GM18507 (cell line): ENCODE measurements at places on chromosomes 11 and 22.

GRCh38 chr11:92411431-92411830 lies 186.8 kb downstream of the FAT3 start:
- no peak for DNase-seq

DNA sequence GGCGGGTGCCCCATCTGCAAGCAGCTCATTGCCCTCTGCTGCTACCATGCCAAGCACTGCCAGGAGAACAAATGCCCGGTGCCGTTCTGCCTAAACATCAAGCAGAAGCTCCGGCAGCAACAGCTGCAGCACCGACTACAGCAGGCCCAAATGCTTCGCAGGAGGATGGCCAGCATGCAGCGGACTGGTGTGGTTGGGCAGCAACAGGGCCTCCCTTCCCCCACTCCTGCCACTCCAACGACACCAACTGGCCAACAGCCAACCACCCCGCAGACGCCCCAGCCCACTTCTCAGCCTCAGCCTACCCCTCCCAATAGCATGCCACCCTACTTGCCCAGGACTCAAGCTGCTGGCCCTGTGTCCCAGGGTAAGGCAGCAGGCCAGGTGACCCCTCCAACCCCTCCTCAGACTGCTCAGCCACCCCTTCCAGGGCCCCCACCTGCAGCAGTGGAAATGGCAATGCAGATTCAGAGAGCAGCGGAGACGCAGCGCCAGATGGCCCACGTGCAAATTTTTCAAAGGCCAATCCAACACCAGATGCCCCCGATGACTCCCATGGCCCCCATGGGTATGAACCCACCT lies 28.0 kb upstream of the L3MBTL2 start:
- no peak for DNase-seq

DNA sequence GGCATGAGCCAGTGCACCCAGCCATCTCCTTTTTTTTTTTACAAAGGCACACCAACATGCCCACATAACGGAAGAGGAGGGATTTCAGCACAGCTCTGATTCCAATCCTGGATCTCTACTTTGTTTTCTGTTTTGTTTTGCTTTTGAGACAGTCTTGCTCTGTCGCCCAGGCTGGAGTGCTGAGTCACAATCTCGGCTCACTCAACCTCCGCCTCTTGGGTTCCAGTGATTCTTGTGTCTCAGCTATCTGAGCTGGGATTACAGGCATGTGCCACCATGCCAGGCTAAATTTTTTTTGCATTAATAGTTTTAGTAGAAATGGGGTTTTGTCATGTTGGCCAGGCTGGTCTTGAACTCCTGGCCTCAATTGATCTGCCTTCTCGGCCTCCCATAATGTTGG lies 28.1 kb downstream of the VSTM5 start:
- no peak for DNase-seq

- no peak for DNase-seq
Observed at GRCh38 chr11:130892861-130893260, 23.4 kb downstream of the SNX19 start.

DNA sequence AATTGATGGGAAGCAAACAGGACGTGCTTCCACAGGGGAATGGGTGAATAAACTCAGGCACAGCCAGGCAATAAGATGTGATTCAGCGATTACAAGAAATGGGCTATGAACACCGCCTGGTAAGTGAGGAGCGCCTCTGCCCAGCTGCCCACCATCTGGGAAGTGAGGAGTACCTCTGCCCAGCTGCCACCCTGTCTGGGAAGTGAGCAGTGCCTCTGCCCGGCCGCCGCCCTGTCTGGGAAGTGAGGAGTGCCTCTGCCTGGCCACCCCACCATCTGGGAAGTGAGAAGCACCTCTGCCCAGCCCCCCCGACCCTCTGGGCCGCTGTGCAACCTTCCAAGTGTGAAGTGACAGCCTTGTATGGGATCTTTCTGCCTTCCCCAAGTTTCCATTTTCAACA lies 73.2 kb upstream of the PRR5 start:
- DNase-seq = no peak

DNA sequence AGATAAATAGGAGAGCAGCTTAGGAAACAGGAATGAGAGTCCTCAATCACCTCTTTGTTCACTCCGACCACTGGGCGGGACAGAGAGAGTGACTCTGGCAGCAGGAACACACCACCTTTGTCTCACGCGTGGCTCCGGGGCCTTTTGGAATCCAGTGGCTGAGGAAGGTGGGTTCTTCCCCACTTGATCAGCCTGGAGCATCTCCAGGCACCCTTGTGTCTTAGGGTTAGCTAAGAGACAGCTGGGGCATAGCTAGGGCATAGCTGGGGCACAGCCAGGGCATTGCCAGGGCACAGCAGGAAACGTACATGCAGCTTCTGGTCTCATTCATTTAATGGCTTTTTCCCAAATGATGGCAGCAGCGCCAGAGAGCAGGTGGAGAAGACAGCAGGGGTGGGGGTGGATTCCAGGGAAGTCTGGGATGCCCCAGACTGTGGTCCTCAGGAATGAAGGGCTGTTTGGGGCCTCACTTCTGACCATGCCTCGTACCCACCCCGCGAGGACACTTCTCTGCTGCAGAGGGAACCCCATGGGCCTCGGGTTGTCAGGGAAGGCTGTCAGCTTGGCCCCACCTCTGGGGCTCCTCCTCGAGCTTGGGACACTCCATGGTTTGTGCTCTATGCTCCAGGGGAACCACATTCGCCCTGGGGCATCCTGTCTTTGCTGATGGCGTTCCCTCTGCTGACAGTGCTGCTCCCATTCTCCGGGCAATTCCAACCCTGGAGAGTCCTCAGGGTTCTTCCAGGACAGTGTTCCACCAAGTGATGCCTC lies 30.4 kb upstream of the SHANK2 start:
- no peak for DNase-seq

DNA sequence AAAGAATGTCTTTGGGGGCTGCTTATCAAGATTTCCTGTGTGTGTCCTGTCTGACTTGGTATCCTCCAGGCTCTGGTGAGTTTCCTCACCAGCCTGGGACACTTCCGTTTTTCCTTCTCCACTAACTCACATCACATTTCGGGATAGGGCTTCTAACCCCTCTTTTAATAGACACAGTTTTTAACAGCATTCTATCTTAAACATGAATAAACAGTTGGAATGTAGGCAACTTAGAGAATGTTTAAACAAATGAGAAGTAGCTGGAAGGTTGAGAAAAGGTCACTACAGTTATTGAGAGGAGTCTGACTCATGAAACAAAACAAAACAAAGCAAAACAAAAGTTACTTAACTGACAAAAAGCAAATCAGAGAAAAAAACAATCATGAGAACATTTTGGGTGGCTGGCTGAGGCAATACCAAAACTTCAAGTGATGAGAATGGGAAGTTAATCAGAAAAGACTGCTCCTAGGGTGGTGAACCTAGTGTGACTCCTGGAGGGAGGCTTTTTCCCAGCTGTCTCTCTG lies 64.7 kb upstream of the CTSC start:
- DNase-seq = no peak

DNA sequence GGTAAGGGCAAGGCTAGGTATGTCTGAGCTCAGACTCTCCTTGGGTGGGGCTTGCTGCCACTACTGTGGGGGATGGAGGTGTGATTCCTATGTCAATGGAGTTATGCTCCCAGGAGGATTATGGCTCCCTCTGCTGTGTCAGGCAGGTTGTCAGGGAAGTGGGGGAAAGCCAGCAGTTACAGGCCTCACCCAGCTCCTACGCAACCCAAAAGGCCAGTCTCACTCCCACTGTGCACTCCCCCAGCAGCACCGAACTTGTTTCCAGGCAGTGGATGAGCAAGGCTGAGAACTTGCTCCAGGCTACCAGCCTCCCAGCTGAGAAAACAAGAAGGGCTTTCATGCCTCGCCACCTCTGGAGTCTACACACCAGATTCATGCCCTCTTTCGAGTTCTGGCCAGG lies 18.2 kb downstream of the C11orf91 start:
- no peak for DNase-seq

- no peak for DNase-seq
Observed at GRCh38 chr22:18905540-18906409, at the start of gene DGCR6. TSS of gene DGCR6 (plus strand) at chr22:18906320. CDS start at chr22:18906375, 55 bp downstream.

GRCh38 chr11:59380263-59381059 lies 21.8 kb downstream of the OR5AN1 start:
- DNase-seq = no peak

DNA sequence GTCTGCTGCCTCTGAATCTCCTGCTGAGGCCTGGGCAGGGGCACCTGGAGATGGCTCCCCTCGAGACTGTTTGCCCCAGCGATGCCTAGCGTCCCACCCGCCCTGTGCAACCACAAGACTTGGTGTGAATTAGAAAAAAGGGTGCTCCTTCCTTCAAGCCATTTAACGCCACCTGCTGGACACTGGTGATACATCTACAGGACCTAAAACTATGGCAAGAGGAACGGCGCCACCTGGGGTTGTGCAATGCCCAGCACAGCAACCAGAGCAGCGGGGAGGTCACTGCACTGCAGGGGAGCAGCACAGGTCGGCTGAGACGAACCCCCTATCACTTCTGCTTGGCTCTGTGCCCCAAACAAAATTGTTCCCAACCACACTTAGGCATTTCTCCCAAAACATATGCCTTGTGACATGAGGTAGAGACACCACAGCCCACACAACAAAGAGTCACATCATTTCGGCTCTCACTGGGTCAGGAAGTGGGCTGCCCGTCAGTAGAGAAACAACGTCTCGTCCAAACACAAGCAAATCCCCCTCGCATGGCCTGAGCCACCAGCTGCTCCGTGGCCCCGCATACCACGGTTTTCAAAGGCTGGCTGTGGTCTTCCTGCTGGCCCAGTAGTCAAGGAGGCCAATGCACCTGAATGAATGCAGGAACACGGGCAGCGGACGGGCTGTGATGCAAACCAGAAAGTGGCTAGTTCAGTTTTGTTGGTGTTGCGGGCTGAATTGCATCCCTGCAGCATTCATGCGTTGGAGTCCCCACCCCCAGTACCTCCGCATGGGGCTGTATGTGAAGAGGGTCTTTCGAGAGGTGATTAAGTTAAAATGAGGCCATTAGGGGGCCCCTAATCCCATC lies 171.9 kb downstream of the SHANK2 start:
- peak; percentile 43 for DNase-seq

GRCh38 chr11:93858121-93858775 lies 7.8 kb upstream of the VSTM5 start:
- DNase-seq = no peak

- no peak for DNase-seq
Observed at GRCh38 chr11:62477927-62478326, 59.1 kb downstream of the SCGB1A1 start.

DNA sequence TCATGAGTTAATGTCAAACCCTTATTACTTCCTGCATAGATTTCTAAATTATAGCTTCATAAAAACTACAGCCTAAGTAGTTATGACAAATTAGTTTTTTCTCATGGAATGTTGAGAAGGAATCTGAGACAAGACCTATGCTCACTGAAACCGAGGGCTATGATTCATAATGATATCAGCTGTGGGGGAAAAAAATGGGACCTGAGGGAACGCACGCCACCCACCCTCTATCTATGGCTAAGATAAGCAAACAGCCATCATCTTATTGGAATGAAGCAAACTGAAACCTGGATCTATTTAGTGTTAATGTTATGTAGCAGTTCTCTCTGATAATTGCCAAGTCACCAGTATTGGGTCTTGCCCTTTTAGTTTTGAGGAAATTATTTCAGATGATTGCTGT lies 906.9 kb upstream of the RAG2 start:
- DNase-seq = no peak

DNA sequence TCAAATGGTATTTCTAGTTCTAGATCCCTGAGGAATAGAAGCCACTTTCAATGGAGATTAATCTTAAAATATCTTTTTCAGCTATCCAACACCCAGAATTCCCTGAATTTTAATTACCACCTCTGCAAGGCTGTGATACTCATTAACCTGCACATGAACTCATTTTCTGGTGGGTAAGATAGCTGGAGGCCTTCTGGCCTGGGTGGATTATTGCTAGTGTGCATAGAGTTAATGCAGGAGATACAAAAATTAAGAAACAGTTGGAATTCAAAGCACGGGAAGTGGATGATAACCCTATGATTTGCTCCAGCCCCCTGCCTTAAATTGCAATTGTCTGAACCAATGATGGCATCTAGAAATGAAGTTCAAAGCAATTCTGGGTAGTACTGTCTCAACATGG lies 115.0 kb downstream of the ATG16L2 start:
- no peak for DNase-seq

DNA sequence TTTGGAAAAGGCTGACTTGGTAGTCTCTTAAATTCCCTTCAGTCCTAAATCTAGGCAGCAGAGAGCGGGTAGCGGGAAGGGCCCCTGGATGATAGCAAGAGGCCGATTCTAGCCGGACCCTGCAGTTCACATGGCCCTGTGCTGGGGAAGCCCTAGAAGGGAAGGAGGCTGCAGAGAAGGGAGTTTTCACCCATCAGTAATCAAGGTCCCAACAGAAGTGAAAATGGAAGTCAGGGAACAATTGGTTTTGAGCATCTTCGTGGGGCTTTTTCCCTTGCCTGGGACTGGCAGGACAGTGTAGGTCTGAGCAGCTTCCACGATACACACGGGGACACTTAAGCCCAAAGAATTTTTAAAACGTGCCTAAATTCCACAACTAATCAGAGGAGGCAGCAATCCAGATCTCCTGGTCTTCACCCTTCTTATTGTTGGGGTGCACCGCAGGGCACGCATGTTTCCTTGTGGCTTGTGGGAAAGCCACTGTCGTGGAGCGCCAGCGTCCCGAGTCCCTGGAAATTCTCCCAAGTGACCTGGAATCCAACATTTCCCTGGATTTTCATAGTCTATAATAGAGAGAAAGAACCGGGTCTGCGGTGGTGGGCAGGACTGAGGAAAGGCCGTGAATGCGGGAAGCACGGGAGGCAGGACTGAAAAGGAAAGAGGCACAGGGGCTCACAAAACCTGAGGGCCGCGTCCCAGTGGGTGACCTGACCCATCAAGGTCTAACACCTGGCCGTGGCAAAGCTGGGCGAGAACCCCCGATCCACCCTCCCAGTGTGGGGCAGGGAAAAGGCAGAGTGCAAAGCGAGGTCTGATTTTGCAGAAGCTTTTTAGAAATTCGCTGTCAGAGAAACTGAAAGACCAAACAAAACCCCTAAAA lies 846 bp upstream of the OAF start:
- no peak for DNase-seq

GRCh38 chr22:24583221-24584165 lies 9.4 kb downstream of the LRRC75B start:
- no peak for DNase-seq
